Upper lobe of right lung (tissue), 1 donor: ENCODE measurements at places on chromosomes 7 and 10.

DNA sequence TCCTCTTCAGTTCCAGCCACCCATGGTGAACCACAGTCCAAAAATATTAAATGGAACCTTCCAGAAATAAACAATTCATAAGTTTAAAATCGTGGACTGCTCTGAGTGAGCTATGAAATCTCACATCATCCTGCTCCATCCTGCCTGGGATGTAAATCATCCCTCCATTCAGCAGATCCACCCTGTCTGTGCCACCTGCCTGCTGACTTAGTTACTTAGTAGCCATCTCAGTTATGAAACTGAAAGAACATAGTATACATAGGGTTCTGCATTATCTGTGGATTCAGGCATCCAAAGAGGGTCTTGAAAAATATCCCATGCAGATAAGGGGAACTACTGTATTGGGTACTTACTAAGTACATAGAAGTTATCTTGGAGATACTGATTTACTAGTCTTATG, 89.0 kb downstream of the ST8SIA6 start:
- no peak overlapping the region for H3K4me3 ChIP-seq
- DNase-seq = no peak
- no peaks in the 10 kb centered on the region for H3K4me1 ChIP-seq
- no peak overlapping the region for H3K27ac ChIP-seq

DNA sequence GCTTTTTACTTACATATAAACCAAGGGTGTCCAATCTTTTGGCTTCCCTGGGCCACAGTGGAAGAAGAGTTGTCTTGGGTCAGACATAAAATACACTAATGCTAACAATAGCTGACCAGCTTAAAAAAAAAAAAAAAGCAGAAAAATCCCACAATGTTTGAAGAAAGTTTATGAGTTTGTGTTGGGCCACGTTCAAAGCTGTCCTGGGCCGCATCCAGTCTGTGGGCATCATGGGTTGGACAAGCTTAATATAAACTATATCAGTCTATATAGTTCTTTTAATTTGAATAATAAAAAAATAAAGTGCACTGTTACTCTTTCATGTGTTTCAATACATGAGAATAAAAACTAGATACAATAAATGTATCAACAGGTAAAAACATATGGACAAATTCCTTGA, 179.9 kb downstream of the DNAJC1 start:
- no peak overlapping the region for H3K4me3 ChIP-seq
- no peak for DNase-seq
- H3K27ac ChIP-seq = no peak overlapping the region

DNA sequence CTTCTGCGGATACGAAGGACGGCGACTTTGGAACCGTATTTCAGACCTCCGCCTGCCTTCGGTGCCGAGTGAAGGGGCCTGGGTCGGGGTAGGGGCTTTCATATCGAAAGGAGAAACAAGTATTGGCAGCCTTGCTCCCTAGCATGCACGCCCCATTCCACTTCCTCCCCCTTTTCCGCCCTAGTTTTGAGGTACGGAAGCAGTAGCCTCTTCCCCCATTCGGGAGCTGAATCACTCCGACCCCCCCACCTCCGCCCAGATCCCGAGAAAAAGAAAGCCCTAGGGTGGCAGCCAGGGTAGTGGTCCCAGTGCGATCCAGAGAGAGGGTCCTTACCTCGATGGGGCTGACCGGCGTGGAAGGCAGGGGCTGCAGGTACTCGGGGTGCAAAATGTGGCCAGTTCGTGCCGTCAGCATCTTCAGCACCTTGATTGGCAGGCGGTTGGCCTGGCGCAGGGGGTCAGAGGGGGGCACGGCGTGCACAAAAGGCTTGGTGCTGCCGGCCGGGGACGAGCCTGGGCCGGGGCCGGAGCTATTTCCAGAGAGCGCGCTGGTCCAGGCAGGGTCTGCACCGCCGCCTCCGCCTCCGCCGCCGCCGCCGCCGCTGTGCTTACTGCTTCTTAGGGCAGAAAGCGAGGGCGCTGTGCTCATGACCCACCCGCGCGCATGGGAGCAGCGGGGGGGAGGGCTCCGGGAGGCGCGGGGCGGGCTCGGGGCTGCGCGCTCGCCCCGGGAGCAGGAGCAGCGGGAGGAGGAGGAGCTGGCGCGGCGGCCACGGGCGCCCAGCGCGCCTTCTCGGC, 594 bp downstream of the ZNF503 start:
- peak overlapping the region; percentile 81 for H3K4me3 ChIP-seq
- H3K27ac ChIP-seq = peak overlapping the region; percentile 96
- peaks cover 20% of the 10 kb centered on the region for H3K4me1 ChIP-seq
- H3K27me3 ChIP-seq = peaks cover 11% of the 10 kb centered on the region
- peak; percentile 83 for DNase-seq

DNA sequence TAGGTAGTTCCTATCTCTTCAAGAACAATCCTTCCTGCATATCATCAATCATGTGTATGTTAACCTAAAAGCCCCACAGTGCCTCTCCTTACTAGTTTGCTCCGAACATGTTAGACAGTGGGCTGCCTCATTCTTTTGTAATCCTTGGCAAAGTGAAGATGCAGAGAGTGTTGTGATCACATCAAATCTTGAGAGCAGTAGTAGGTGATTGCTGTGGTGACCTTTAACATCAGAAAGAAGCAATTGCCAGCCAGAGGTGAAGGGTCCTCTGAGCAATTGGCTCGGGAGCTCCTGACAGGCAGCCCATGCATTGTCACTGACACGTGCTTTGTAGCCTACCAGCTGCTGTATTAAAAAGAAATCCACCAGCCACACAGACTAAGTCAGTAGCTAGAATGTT, 19.6 kb upstream of the GSTK1 start:
- no peaks in the 10 kb centered on the region for H3K27me3 ChIP-seq
- no peak for DNase-seq

DNA sequence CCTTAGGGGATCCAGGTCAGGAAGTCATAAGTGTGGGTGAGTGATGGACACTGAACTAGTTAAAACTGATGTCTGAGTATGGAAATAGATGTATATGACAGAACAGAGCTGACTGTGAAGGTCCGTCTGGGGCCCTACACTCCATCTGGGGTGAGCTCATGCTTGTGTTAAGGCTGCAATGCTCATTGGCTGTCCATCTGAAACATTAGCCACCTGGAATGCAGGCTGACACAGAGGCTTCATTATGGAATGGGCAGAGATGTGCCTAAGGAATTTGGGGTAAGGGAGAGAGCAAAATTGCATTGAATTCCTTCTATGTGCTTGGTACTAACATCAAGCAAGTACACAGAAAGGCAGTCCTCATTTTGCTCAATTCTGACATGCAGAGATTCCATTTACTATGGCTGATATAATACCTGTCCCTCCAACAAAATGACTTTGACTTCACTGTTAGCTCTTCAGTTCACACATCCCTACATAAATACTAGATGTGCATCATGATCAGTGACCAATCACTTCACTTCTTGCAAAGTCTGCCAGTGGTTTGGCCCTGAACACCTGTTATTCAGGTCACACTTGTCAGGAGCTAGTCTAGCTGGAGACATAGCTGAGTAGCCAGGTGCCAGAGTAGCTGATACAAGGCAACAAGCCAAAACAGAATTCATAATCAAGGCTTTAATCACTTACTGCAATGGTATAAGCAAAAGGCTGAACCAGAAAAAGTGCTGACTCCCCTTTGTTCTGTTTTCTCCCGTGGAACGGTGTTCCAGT, 128.9 kb upstream of the VWC2 start:
- no peak overlapping the region for H3K27ac ChIP-seq
- no peaks in the 10 kb centered on the region for H3K4me1 ChIP-seq
- no peak for DNase-seq
- H3K4me3 ChIP-seq = no peak overlapping the region
- no peaks in the 10 kb centered on the region for H3K36me3 ChIP-seq
- H3K27me3 ChIP-seq = no peaks in the 10 kb centered on the region

DNA sequence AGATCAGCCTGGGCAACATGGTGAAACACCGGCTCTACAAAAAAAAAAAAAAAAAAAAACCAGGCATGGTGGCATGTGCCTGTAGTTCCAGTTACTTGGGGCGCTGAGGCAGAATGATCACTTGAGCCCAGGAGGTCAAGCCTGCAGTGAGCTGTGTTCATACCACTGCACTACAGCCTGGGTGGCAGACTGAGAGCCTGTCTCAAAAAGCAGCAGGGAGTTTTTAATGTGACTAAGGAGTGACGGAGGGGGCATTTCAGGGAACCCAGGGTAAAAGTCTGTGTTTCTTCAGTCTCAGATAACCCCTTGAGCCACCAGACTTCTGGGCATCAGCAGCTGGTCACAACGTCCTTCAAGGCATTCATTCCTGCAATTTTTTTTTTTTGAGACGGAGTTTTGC, 2.2 kb upstream of the C10orf95 start:
- H3K36me3 ChIP-seq = no peaks in the 10 kb centered on the region
- peak overlapping the region; percentile 83 for H3K27ac ChIP-seq
- peaks cover 41% of the 10 kb centered on the region for H3K4me1 ChIP-seq
- DNase-seq = no peak
- no peak overlapping the region for H3K4me3 ChIP-seq

DNA sequence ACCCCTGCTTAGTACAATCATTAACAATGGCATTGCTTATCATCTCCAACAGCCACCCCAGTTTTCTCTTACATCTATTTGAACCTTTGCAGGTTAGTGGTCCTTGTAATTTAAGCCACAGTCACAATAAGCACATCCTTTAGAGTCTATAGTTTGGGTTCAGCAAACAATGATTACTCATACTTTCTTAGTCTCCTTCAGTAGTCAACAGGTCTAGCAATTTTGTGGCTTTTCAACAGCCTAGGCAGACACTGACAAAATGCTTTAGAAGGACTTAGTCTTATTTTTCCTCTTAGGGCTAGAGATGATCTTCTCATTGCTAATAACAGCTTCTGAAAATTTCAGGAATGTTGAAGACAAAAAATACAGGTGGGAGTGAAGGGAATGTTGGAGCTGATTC, 32.3 kb upstream of the FAM204A start:
- no peaks in the 10 kb centered on the region for H3K4me1 ChIP-seq
- H3K27me3 ChIP-seq = no peaks in the 10 kb centered on the region
- no peaks in the 10 kb centered on the region for H3K36me3 ChIP-seq
- H3K4me3 ChIP-seq = no peak overlapping the region

- peaks cover 20% of the 10 kb centered on the region for H3K27me3 ChIP-seq
- no peaks in the 10 kb centered on the region for H3K36me3 ChIP-seq
- H3K4me1 ChIP-seq = no peaks in the 10 kb centered on the region
- H3K27ac ChIP-seq = no peak overlapping the region
Measured at GRCh38 chr10:131744346-131744745, 156.5 kb upstream of the PPP2R2D start.

DNA sequence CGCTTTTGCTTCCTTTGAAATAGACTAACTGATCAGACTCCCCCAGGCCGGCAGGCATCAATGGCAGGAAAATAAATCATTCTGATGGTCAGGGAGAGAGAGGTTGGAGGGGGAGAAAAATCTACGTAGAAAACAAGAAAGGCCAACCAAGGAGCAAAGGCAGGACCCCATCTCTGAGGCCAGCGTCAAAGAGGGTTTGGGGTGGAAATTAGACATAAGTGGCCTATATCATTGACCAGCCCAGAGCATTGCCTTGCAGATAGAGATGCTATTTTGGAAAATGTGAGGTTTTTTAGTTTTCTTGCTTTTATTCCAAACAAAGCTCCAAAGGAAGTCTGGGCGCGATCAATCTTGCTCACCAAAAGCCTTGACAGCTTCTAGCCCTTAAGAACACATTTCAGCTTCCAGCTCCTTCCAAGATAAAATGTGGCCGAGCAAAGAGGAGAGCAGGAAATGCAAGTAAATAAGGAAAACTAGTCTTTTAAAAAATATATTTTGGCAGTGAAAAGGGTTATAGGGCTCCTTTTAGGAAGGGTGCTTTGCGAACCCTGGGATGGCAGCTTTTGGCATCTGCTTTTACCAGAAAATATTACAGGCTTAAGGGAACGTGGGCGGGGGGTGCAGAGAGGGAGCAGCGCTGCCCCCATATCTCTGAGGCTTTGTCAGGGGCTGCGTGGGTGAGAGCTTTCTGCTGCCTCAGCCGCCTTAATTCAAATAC, 2.0 kb upstream of the HOXA2 start:
- H3K4me3 ChIP-seq = peak overlapping the region; percentile 91
- H3K27ac ChIP-seq = peak overlapping the region; percentile 91
- H3K4me1 ChIP-seq = peaks cover 26% of the 10 kb centered on the region
- H3K27me3 ChIP-seq = peaks cover 26% of the 10 kb centered on the region
- DNase-seq = no peak
- no peaks in the 10 kb centered on the region for H3K36me3 ChIP-seq
